ENCODE measurements at places on chromosomes 16 and 17.

DNA sequence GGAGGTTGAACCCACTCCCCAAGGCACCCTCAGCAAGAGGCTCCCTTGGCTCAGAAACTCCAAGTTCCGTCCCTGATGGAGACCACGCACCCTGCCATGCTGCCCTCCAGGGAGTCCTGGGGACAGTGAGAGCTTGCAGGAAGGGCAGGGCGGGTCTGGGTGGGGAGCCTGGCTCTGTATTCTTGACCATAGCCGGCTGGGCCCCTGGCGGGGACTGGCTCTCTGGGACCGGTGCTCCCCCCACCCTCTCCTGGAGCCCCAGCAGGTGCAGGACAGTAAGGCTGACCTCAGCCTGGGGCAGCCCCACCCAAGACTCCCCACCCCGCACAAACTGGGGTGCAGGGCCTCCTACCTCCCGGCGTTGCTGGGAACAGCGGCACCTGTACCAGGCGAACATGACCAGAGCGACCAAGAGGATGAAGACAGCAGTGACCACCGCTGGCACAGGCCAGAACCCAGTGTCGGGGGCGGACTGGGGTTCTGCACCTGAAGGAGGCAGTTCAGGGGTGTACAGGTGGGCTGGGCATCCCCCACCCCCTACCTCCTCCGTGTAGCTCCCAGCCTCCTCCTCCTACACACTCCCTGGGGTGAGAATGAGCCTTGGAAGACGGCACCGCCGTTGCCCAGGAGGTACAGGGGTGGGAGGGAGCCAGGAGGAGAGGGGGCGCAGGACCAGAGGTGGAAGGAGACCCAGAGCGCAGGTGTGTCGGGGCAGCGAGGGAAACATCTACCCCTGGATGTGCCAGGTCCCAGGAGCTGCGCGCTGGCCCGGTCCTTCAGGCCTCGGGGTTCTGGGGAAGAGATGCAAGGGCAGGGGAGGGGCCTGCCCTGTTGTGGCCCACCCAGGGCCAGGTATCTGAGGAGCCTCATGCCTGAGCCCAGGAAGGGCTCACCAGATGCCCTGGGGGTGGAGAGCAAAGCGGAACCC is 5.4 kb upstream of the CD7 start:
- no peak for DNase-seq

- no peak for DNase-seq
These were observed 33.1 kb downstream of the ZNF423 start for GRCh38 chr16:49822649-49823370.

DNA sequence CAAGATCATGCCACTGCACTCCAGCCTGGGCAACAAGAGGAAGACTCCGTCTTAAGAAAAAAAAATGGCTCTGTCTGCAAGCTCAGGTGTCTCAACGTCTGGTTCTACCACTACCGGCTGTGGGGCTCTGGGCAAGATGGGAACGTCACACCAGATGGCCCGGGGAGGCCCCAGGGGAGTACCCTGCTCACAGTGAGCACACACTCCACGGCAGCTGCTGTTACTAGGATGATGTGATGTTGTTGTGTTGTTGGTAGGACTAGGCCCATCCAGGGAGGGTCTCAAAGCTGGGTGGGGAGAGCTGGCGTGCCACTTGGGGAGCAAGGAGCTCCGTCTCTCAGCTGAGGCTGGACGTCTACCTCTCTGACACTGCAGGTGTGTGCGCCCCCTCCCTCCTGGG is 9.4 kb upstream of the NPTX1 start:
- DNase-seq, result no peak

- no peak for DNase-seq
These were observed 760 bp upstream of the LMF1 start for GRCh38 chr16:971582-971905.

DNA sequence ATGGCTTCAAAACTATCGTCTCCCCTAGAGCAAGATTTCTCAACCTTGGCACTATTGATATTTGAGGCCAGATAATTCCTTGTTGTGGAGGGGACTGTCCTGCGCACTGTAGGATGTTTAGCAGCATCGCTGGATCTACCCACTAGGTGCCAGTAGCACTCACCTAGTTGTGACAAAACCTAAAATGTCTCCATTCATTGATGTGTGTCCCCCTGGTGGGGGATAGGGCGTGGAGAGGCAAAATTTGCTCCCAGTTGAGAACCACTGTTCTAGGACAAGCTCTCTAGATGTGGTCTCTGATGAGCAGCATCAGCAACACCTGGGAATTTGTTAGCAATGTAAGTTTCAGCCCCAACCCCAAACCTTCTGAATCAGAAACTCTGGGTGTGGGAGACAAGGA is 259.0 kb downstream of the XYLT1 start:
- DNase-seq, result no peak

GRCh38 chr16:10835281-10835931 is 16.8 kb upstream of the TVP23A start:
- DNase-seq, result no peak

- DNase-seq, result no peak
These were observed 6.0 kb downstream of the CETP start for GRCh38 chr16:56967733-56968132.

DNA sequence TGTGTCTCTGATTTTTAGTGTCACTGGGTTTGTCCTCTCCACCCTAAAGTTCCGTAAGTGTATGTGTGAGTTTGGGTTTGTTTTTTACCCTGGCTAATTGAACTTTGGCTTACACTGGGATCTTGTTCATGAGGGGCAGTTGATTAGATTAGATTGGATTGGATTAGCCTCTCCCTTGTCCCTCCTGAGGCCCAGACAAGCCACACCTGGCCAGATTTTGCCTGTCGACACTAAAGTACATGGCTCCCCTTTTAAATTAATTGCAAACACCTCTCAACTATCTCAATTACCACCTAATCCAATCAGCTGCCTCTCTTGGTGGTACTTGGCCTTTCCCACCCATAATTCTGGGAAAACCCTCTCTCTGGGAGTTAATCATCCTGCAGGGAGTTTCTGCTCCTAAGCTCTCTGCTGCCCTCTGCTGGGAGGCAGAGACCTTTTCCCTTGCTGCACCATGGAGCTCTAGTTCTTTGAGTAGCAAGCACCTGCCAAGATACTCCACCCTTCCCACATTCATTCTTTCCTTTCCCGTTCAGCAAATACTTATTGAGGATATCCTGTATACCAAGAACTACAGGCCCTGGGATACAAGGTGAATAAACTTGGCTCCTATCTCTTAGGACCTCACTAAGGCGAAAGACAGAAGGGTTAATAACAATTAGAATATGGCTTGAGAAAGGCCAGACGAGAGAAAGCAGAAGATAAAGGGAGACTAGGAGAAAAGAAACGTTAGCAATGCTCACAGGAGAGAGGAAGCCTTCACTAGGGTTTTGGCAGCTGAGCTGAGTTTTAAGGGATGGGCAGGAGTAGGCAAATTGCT is 60.0 kb upstream of the MPHOSPH6 start:
- DNase-seq, result peak; percentile 82

DNA sequence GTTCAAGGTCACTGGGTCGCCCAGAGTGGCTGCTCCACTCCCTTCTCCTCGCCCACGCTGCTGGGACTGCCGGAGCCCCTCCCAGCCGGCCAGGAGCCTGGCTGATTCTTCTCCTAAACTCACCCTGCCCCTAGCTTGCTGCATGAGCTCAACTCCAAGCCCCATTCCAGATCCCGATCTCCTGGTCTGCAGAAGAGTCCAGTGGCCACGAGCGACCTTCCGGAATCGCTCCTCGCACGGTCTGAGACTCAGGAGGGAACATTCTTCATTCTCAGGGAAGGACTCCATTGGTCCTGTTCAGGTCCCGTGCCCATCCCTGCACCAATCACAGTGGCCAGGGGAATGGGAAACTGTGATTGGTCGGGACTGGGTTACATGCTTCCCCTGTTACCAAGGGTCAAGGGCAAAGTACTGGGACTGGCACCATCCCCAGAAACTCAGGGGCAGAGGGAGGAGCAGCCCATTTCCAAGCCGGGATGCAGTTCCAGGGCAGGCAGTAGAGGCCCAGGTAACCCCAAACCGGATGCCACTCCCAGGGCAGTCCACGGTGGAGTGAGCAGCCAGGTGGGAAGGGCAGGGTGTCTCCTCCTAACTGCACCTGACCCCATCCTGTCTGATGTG is 24.5 kb upstream of the CIBAR2 start:
- peak; percentile 92 for DNase-seq

DNA sequence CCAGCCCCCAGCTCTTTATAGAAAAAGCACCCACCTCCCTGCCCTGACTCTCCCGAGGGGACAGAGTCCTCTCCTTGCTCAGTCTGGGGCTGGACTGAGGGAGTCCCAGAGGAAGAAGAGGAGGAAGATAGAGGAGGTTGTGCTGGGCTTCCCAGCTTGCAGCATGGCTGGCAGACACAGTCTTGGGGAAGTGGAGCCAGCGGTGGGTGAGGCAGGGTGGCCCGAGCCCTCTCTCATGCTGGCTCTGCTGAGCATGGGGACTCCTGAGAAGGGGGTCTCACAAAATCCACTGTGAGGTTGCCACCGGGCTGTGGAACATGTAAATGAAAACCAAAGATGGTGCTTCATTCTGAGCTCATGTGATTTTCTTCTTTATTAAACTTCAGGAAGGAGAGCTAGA is 398.5 kb downstream of the SLC39A11 start:
- DNase-seq, result no peak

DNA sequence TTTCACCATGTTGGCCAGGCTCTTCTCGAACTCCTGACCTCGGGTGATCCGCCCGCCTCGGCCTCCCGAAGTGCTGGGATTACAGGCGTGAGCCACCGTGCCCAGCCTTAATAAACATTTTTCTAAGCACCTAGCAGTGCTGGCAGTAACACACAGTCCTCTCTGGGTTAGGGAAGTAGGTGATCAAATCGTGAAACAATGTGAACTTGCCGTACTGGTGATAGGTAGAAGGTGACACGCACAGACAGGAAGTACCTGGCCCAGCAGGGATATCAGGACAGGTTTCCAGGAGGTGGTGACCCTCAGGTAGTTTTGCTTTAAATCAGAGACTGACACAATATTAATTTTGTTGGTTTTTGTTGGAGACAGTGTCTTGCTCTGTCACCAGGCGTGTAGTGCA is 4.5 kb downstream of the PLD2 start:
- DNase-seq, result no peak

All from DMS53 (cell line).